Stimulated activated CD4-positive, alpha-beta T cell treated with anti-CD3 and anti-CD28 coated beads, Interleukin-1b, Interleukin-23, amount 100 ng/mL, for 1 hour (primary cell): ENCODE measurements at places on chromosomes 13 and 19.

DNA sequence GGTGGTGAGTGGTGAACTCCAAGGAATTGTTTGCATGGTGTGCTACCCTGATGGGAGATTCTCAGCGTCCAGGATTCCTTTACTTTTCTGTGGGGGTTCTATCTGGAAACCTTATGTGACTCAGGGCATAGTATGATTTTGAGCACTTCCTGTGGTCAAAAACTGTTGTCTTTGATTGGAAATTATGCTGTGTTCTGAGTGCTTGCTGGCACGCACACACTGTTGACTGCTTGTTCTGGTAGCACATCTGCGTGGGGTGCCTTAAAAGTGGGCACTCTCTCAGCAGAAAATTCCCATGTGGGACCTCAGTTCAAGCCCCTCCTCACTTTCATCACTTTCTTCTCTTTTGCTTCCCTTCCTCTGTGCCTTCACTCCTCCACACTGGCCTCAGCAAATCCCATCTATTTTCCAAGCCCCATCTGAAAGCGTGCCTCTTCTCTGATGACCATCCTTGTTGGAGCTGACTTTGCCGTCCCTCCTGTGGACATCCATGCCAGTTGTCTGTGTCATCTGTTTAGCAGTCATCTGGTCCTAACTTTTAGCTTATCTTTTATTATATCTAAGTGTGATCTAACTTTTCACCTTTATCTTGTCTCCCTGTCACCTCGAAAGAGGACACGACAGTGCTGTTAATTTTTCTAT lies 56.4 kb upstream of the NPAS1 start:
- no peak for DNase-seq

GRCh38 chr19:6260912-6261650 lies 18.7 kb downstream of the MLLT1 start:
- DNase-seq: no peak

DNA sequence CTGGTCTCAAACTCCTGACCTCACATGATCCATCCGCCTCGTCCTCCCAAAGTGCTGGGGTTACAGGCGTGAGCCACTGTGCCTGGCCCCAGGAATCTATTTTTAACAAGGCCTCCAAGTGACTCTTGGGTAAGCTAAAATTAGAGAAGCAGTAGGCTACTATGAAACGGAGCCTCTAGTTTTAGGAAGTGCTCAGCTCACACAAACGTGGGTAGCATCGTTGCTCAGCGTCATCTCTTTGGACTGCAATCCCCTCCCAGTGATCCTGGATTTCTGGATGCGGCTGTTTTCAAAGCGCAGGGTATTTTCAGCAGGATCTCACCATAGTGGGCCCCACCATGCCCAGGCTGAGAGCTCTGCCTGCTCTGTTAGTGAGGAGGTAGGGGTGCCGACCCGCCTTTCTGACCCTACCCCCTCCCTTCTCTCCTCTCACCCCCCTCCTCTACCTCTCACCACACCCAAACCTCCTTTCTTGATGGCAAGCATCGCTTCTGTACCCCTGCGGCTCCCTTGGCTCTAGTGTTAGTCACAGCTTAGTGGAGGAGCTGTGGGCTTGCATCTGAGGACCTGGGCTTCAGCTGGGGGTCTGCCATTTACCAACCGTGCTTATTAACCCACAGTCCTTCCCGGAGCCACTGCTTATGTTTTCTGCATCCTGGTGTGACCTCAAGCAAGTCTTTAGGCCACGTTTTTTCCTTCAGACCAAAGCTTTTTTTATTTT lies 34.2 kb downstream of the GJA3 start:
- no peak for DNase-seq

- no peak for DNase-seq
Measured at GRCh38 chr13:111973605-111974340, 93.2 kb upstream of the SOX1 start.

DNA sequence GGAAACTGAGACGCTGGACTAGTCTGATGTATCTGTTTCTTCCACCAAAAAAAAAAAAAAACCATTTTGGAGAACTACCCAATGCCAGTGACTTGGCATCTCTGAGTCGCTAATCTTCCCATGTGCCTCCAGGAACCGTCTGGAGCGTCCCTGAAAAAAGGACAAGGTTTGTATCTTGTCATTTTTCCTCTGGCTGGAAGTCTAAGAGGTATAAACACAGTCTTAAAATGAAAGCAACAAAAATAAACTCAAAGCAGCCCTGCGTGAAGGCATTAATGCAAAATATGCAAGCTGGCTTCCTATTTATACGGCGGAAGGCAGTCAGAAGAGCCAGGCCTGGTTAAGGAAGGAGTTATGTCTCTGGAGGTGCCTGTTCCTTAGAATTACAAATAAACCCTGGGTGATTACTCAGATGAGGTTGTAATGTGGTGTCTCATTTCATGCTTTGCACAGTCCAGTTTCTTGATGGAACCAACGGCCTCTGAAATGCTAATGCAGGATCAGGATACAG lies 20.3 kb downstream of the ACTN4 start:
- no peak for DNase-seq

GRCh38 chr19:7391218-7391670 lies 42.5 kb downstream of the ARHGEF18 start:
- DNase-seq: no peak

DNA sequence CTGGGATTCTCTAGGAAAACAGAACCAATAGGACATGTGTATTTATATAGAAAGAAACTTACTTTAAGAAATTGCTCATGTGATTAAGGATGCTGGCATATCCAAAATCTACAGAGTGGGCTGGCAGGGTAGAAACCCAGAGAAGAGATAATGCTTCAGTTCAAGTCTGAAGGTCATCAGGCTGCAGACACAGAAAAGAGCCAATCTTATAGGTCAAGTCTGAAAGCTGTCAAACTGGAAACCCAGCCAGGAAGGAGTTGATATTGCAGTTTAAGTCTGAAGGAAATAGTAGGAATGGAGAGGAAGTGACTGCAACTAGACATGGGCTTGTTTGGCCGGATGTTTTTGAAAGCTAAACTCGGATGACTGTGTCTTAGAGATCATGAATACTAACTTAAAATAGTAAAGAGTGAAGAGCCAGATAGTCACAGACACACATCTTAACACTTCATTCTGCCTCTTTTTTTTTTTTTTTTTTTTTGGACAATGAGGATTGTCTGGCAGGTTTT lies 125.3 kb upstream of the GPC6 start:
- no peak for DNase-seq

GRCh38 chr13:28531077-28531844 lies 36.3 kb upstream of the FLT1 start:
- DNase-seq: no peak

GRCh38 chr13:59641261-59641660 lies 522.5 kb downstream of the DIAPH3 start:
- DNase-seq: no peak
